ENCODE measurements at places on chromosomes 7 and 10.

GRCh38 chr10:77899080-77899477 is 27.5 kb downstream of the DLG5 start:
- DNase-seq: no peak

- DNase-seq: no peak
Measured at GRCh38 chr10:127812041-127812440, 75.1 kb downstream of the FOXI2 start.

GRCh38 chr7:98189559-98189958 is 21.7 kb upstream of the BHLHA15 start:
- no peak for DNase-seq

DNA sequence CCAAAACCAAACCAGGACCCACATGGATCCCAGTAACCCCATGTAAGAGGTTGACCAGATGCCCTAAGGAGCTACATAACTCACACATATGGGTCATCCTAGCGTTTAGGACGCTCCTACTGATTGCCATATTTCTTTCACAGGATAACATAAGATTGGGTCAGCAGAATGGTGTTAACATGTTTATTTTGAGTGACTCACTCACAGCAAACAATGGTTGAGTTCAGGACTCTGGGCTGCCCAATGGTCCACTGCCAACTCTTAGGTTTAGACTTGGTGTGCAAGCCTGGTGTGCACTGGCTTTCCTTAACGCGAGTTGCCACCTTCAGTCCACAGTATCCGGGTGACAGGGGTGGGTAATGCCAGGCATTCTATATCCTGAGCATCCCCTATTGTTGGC is 211.5 kb downstream of the GPAM start:
- DNase-seq: no peak

GRCh38 chr10:121032460-121032859 is 181.3 kb downstream of the WDR11 start:
- DNase-seq: no peak

All from activated gamma-delta T cell treated with Interleukin-2 at 50 U/mL for 16 hours (primary cell).